Eye (tissue), 1 donor: ENCODE measurements at places on chromosomes 1 and 21.

GRCh38 chr1:43274125-43274803 is 4.5 kb downstream of the TMEM125 start:
- DNase-seq = no peak

DNA sequence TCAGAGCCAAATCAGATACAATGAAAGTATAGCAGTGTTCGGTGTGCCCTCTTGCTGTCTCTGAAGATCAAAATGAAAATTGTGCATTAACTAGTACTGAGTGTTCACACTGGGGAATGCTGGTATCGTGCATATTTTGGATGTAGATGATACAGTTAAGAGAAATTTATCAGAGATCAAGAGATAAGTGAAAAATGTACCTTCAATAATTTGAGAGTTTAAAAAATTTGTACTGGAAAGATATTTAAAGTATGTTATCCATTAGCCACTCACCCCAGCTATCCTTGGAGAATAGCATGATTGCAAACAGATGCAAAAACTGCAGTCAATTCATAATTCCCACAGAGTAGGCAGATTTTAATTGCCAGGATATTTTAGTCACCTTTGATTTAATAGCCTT is 56.4 kb downstream of the GREM2 start:
- no peak for DNase-seq

DNA sequence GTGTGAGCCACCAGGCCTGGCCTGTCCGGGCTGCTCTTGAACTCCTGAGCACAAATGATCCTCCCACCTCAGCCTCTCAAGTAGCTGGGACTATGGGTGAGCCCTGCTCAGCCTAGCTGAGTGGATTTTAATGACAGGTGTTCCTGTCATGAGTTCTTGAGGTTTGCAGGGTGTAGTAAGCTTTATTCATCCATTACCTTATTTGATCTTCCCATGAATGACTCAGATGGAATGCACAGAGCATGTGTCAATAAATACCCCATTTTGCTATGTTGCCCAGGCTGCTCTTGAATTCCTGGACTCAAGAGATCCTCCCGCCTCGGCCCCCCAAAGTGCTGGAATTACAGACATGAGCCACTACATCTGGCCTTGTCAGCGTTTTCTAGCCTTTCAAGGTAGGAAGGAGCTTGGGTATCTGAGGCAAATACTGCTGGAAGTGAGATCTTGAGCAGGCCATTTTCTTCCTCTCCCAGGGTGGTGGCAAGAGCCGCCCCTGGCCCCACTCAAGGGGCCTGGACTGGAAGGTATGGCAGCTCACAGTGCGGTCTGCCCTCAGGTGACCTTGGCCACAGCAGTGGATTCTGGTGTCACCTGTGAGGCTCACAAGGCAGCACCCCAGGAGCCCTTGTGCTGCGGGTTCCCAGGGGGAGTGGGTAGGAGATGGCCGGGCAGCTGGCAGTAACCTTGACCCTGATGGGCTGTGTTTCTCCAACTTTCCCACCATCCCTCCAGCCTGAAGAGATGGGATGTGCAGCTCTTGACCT is 20.0 kb downstream of the PIK3CD start:
- DNase-seq = no peak

GRCh38 chr1:78370779-78371482 is 119.8 kb upstream of the PTGFR start:
- no peak for DNase-seq

DNA sequence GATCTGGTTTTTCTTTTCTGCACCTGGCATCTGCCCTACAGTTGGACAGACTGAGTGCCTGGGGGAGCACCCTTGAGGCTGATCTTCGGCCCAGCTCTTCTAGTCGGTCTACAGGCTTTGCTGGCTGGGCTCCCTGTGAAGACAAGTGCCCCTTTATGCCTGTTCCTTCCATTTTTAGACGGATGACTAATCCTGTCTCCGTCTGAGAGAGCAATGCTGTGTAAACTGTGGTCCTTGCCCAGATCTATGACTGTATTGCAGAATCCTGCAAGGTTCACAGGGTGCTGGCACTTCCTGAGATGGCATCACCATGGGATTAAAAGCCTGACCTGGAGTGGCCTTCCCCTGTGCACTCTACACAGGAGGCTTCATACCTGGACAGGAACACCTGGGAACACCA is 47.6 kb upstream of the SAMD13 start:
- no peak for DNase-seq

DNA sequence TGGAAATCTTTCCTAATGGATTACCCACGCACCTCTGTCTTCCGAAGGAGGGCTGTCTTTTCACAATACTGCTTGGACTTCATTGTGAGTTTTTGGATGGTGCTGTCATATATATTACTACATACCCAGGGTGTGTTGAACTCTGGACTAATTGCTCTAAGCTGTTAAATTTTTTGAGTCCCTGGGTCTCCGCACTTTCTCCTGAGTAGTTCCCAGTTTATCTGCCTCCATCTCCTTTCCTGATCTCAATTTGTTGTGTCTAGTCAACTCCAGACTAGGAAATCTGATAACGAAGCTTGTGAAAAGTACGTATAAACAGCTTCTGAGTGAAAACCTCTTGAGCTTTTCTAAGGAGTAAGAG is 211.1 kb downstream of the ROR1 start:
- DNase-seq = peak; percentile 66

- no peak for DNase-seq
Observed at GRCh38 chr1:91777196-91777595, 108.8 kb downstream of the TGFBR3 start.

- DNase-seq = no peak
Observed at GRCh38 chr1:182600036-182600713, 4.0 kb downstream of the RGS16 start.

DNA sequence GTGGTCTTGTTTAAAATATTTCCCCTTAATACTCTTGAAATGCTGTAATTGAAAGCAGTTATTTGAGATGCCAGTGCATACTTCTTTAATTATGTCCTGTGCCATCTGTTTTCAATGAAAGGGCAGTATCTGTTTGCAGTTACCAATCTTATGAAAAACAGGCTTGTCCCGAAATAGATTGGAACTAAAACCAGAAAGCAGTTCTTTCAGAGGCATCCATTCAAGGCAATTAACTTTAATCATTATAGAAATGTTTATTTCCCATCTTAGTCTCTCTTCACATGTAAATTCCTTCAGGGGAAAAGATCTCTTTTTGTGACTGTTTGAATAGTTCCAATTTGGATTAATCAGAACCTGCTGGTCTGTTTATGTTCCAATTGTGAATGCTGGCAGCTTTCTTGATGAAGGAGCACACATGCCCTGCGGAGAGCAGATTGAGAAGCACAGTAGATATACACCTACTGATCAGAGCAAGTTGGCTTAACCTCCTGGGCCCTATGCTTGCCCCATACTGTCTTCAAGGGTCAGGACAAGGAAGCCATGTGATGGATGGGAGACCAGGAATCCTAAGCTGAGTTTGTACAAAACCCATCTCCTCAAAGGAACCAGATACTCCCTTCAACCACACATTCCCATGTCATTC is 41.6 kb upstream of the MROH9 start:
- peak; percentile 76 for DNase-seq

DNA sequence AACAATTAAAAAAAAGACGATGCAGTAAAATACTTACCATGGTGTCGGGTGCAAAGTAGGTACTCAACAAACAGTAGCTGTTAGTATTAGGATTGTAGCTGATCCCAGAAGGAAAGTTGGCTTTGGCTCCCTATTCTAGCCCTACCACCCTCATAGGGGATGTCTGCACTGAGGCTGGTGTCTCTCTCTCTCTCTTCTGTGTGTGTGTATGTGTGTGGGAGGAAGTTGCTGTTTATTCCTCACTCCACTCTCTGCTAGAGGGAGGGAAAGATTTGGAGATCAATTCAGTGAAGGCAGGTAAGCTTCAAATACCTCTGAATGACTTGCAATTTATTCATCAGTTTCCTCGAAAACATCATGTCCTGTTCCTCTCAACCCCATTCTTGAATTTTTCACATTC is 124.4 kb downstream of the PTPRU start:
- DNase-seq = no peak

GRCh38 chr1:3258386-3259003 is 189.5 kb downstream of the PRDM16 start:
- peak; percentile 51 for DNase-seq

GRCh38 chr21:46078978-46079351 is 18.9 kb upstream of the COL6A2 start:
- no peak for DNase-seq

DNA sequence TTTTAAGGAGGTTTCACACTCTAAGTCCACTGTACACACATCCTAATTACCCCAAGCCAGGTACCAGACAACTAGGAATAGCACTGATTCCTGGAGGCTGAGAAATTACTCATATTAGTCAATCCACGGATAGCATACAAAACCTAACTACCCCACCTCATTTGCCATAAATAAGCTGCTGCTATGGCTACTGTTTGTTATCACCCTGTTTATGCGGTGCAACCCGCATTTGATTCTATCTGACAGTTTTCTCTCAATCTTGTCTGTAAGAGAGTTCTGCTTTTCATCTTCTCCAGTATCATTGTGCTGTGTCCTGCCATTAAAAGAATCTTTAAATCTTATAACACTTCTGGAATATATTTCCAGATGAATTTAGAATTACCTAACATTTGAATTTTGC is 1496.5 kb downstream of the PLA2G4A start:
- no peak for DNase-seq

DNA sequence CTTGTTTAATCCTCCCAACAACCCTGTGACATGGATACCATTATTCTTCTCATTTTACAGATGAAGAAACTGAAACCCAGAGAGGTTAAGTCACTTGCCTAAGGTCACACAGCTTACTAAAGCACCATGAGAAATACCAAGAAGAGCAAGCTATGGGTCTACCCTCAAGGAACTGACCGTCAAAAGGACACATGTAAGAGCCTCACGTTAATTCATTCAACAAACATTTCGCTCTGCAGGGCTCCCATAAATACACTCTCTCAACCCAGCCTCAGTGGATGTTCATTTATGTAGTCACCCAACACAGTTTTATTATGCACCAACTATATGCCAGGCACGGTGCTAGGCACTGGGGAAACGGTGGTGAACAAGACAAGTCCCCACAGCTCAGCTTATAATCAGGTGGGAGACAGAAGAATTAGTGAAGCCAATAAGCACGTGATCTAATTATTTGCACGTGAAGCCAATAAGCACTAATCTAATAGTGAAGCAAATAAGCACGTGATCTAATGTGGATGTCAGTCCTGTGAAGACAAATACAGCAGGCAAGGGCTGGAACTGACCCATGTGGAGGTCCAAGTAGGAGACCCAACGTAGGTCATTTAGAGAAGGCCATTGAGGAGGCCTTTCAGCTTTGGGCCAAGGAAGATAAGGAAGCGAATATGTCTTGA is 52.1 kb upstream of the ZBTB40 start:
- no peak for DNase-seq

DNA sequence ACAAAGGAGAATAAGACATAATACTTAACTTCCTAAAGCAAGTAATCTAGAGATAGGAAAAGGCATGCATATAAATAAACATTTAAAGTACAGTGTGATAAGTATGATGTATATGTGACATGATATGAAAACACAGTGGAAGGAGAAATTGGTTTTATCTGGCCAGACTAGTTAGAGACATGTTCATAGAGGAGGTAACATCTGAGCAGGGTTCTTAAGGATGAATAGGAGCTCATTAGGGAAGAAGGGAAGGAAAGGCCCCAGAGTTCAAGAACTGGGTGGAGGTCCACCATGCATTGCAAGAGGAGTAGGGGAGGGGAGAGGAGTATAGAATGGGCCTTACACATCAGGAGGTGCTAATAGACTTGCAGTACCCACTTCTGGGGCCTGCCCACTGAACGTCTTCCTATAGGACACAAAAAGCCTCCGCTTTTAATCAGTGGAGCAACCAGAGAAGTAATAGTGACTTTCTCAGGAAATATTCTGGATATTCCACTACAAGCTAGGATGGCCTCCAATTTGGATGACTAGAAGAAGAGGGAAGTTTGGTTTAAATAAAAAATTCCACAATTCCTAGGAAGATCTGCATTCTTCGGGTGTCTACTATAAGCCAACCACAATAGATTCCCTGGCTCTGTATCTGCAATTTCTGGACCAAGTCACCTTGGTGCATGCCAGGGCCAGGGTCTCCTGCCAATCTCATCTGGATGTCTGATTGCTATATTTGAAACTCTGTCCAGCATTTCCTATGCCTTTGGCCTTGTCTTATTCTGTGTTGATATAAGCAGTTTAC is 41.9 kb downstream of the NGF start:
- no peak for DNase-seq

DNA sequence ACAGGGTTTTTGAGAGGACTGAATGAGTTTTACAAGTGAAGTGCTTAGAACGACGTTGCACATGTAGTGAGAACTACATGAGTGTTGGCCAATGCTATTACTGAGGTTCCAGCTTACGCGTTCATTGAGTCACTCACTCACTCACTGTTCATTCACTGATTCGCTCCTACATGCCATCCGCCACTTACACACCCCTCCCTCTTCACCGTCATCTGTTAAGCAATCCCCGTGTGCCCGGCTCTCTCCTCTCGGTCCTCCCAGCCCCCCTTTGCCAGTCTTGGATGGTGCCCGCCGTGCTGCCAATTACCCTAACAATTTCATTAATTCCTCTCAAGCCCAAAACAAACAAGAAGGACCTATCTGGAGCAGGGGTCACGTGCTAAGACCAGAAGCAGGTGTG is 27.3 kb upstream of the EPHA2 start:
- no peak for DNase-seq

- peak; percentile 64 for DNase-seq
Observed at GRCh38 chr1:109959974-109960744, 24.4 kb upstream of the AHCYL1 start.

- DNase-seq = no peak
Observed at GRCh38 chr1:167244244-167244643, 23.6 kb downstream of the POU2F1 start.

- no peak for DNase-seq
Observed at GRCh38 chr1:246416261-246416660, 90.8 kb downstream of the SMYD3 start.

DNA sequence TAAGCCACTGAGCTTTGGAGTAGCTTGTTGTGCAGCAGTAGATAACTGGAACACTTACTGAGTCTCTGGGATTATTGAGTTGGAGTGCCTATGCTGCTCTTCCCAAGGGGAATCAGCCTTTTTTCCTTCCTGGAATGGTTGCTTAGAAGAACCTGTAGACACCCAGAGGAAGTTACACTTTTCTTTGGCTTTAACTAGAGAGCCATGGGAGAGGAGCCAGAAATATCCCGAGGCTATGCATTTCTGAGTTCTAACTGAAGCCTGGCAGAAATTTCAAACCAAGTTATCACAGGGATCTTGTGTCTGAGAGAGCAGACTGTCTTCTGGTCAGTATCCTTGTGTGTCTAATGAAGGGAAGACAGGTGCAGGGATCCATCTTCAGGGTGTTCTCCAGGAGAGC is 28.3 kb downstream of the LAMC1 start:
- DNase-seq = no peak
